Posterior cingulate gyrus (tissue), 11 donors: ENCODE measurements at places on chromosomes 2 and 18.

DNA sequence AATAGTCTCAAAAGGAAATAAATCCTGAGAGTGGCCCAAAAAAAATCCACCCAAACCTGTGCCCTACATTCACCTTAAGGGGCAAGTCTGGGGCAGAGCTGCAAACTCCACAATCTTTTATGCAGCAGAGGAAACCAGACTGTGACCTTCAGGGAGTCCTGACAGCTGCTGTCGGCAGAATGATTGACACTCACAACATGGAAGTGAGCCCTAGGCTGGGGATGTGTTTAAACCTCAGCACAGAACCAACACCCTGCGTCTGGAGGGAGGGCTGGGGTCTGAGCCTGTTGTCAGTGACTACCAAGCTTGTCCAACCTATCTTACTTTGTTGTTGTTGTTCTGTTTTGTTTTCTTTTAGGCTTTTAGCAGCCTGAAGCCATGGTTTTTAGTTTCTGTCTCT lies 39.6 kb downstream of the CRACDL start:
- DNase-seq = peak; percentile 25

DNA sequence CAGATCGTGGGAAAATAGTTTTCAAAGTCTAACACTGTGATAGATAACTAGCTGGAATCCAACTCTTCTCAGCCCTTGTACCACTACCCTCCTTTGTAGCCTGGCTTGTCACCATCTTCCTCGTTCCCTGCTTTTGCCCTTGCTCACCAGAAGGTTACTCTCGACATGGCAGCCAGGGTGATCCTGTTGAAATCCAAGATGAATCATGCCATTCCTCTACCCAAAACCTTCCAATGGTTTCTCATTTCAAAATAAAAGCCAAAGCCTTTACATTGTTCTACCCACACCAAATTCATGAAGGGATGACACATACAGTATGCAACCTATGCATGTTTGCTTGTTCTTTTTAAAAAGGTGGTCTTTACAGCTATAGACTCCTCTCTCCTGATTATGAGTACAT lies 45.7 kb downstream of the STAT4 start:
- DNase-seq = no peak

GRCh38 chr2:237711458-237712150 lies 84.2 kb downstream of the LRRFIP1 start:
- no peak for DNase-seq

- DNase-seq = no peak
Observed at GRCh38 chr2:121019071-121019470, 265.9 kb downstream of the TFCP2L1 start.

GRCh38 chr18:79519751-79520477 lies 124.2 kb downstream of the NFATC1 start:
- DNase-seq = no peak

- peak; percentile 68 for DNase-seq
Observed at GRCh38 chr2:232537079-232537478, 2.4 kb upstream of the CHRNG start.

DNA sequence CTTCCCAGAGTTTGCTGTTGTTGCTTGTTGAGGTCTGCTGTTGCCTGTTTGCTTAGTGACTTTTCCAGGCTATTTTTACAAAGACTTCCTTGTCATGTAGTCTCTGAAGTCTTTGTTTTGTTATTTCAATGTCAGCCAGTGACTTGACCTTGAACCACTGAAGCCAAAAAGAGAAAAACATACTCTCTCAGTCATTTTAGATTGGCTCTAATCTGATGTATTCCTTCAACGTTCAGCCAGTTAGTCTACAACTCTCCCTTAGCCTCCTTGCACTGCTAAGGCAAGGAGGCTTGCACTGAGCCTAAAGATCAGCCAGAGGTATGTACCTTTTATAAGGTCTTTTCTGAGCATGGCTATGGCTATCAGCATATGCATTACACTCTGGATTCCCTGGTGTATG lies 27.9 kb downstream of the KIAA1328 start:
- DNase-seq = no peak

DNA sequence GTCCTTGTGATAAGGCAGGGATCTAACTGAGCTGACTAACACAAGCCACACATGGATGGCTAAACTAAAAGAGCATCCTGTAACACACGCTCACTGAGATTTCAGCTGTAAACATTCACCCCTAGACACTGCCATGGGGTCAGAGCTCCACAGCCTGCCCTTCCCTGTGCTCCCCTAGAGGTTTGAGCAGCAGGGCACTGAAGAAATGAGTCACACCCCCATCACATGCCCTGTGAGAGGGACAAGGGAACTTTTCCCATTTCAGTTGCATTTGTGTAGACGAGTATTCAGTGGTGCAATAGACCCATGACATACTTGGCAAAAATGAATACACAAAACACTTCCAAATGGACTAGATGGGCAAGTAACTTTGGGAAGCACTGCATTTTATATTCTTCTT lies 402.4 kb upstream of the LRRTM1 start:
- no peak for DNase-seq

- DNase-seq = no peak
Observed at GRCh38 chr2:39603436-39603835, 62.3 kb upstream of the TMEM178A start.

GRCh38 chr2:134406311-134406710 lies 152.4 kb downstream of the MGAT5 start:
- DNase-seq = no peak

DNA sequence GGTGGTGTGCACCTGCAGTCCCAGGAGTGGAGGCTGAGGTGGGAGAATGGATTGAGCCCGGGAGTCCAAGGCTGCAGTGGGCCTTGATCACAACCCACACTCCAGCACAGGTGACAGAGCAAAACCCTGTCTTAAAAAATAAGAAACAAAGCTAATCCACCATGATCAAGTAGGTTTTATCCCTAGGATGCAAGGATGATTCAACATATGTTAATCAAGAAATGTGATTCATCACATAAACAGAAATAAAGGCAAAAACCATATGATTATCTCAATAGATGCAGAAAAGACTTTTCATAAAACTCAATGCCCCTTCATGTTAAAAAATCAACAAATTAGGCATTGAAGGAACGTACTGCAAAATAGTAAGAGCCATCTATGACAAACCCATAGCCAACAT lies 58.1 kb downstream of the CCBE1 start:
- DNase-seq = no peak

- DNase-seq = no peak
Observed at GRCh38 chr2:210965472-210965871, 409.1 kb downstream of the CPS1 start.

DNA sequence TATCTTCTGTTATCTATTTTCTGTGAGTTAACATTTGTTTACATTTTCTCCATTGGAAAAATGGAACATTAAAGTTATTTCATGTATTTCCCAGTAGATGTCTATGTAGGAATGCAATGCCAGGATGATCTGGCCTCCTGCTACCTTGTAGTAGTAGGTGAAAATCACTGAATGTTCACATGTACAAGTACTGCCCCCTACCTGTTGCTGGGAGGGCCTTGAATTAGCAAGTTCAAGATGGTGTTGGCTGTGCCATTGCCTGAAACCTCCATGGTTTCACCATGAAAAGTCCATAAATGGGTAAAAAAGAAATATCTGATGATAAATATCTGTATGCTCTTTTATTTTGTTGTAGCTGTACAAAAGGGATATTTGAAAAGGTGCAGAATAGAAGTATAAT lies 30.7 kb downstream of the XRCC5 start:
- DNase-seq = no peak

- no peak for DNase-seq
Observed at GRCh38 chr2:43424262-43425207, 171.3 kb downstream of the THADA start.

GRCh38 chr18:50722311-50722710 lies 97.5 kb downstream of the MRO start:
- no peak for DNase-seq

DNA sequence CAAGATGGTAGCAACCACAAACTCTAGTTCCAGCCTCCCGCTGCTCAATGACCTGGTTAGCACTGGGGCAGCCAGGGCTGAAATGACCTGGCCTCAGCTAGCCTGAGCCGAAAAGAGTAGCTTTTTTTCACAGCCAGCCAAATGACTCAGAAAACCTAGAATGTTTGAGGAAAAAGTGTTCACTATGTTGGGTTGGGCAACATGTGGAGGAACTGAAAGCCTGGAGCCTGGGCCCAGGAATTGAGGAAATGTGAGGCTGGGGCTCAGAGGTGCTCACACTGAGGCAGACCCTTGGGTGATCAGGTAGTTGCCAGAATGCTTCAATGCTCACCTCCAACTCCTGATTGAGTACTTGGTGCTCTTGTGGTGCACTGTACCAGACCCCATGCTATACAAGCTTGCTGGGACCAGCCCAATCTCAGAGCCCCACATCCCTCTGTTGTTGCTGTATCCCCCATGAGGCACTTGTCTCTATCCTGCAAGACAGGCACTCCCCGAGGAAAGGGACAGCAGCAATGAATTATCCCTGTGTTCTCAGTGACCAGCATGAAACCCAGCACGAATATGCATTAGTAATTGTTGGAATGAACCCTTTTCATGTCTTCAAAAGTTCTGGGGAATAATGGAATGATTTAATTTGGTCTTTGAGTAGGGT lies 116.2 kb downstream of the USP34 start:
- no peak for DNase-seq

- no peak for DNase-seq
Observed at GRCh38 chr2:200966770-200967169, 3.3 kb upstream of the ORC2 start.

GRCh38 chr2:36423172-36423571 lies 67.6 kb downstream of the CRIM1 start:
- DNase-seq = no peak

- no peak for DNase-seq
Observed at GRCh38 chr2:23940718-23941620, 706 bp downstream of the UBXN2A start.

GRCh38 chr2:118813111-118813510 lies 34.3 kb downstream of the EN1 start:
- DNase-seq = no peak

DNA sequence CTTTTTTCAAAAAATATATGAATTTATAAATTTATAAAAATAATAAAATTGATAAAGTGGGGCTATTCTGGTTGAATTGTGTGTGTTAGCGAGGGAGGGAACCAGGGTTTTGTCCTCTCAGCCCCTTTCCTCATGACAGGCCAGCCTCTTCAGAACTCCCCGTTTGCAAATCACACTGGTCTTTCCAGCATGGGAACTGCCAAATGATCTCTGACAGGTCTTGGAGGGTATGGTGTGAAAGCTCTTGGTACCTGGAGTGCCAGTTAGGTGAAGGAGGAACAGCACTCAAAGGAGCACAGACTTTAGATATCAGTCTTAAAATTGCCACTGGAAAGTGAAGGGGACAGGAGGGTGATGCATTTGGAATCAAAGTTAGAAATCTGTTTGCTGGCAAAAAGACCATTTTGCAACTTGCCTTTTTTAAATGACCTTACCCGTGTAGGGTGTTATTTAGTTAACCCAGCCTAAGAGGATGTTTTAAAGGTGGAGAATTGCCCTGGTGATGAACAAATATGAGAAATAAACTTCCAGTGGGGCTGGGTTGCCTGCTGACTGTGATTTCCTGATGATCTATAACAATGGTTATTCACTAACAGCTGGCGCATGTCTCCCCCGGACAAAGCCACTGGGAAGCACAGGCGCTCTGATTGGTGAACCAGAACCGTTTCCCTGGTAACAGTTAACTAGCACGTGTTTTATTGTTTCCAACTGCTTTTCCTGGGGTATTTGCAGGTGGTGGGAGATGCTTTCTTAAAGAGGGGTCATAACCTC lies 85.3 kb upstream of the EFEMP1 start:
- DNase-seq = peak; percentile 78

GRCh38 chr18:38956068-38956467 lies 1390.5 kb upstream of the CELF4 start:
- DNase-seq = no peak

- DNase-seq = no peak
Observed at GRCh38 chr2:38509314-38509946, 93.3 kb downstream of the HNRNPLL start.

DNA sequence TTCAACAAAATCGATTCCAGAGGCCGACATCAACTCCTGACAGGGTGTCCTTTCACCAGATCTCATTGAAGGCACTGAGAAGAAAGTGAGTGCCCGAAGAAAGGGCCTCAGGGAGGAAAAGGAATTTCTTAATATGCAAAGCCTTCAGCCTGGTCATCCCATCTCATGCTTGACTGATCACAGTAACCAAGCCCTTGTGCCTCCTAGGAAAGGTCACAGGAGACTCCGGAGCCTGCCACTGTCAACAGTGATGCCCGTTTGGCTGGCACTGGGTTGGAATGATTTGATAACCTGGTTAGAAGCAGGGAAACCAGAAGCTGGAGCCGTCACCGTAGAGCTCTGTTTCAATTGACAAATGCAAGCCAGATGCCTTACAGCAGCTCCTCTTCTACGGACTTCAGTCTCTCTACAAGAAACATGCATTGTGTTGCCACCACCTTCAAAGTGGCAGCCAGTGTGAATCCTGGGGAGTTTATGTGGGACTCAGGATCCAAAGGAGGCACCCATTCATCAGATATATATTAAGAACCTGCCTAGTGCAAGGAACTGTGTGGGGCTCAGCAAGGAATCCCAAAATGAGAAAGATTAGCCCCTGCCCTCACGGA lies 24.6 kb downstream of the COX7A2L start:
- no peak for DNase-seq

- DNase-seq = peak; percentile 43
Observed at GRCh38 chr2:96159084-96159830, 14.0 kb upstream of the DUSP2 start.

DNA sequence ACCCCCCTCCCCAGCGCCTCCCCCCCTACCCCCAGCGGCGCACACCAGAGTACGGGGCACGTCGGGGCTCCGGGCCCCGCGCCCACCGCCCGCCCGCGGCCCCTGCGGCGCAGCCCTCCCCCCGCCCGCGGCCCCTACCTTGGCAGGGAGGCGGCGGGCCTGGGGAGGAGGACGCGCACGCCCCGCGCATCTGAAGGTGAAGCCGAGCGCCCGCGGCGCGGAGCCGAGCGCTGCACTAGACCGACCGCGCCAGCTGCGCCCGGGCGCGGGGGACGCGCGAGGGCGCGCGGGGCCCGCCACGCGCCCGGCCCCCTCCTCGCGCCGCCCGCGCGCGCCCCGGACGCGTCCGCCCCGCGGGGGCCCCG lies at the start of gene ZNF516:
TSS of gene ZNF516 (minus strand) at position 237 of the 365 bp plus-strand sequence. CDS start 52,188 bp downstream, outside the sequence.
- no peak for DNase-seq

GRCh38 chr18:78587626-78588600 lies 391.7 kb upstream of the SALL3 start:
- DNase-seq = no peak

GRCh38 chr2:144747571-144747970 lies 227.7 kb upstream of the ZEB2 start:
- no peak for DNase-seq
